ENCODE measurements at places on chromosomes 1 and 21. TPM values are rescaled to one million over a fixed set of nuclear protein-coding genes. Genes with fewer than 3 reads are reported as not detected.

GRCh38 chr1:164794356-164794755, 235.4 kb downstream of the PBX1 start:
- ATAC-seq, result peak; percentile 95
- no peak overlapping the region for H3K4me3 ChIP-seq
- H3K4me1 ChIP-seq, result peaks cover 8% of the 10 kb centered on the region
- peak overlapping the region; percentile 84 for H3K27ac ChIP-seq
- H3K36me3 ChIP-seq, result peaks cover 12% of the 10 kb centered on the region
- no peaks in the 10 kb centered on the region for H3K27me3 ChIP-seq

Gene KRTAP12-1
- not detected for total RNA-seq

- H3K4me1 ChIP-seq, result no peaks in the 10 kb centered on the region
- no peaks in the 10 kb centered on the region for H3K36me3 ChIP-seq
- H3K27ac ChIP-seq, result no peak overlapping the region
- no peak for ATAC-seq
- no peaks in the 10 kb centered on the region for H3K27me3 ChIP-seq
These were observed 159.0 kb downstream of the PTBP2 start for GRCh38 chr1:96880626-96881025.

- H3K4me1 ChIP-seq, result no peaks in the 10 kb centered on the region
- no peak overlapping the region for H3K27ac ChIP-seq
- no peaks in the 10 kb centered on the region for H3K36me3 ChIP-seq
- ATAC-seq, result no peak
- peaks cover 36% of the 10 kb centered on the region for H3K27me3 ChIP-seq
- H3K4me3 ChIP-seq, result no peak overlapping the region
These were observed 269.7 kb upstream of the CSF3R start for GRCh38 chr1:36752431-36752830.

DNA sequence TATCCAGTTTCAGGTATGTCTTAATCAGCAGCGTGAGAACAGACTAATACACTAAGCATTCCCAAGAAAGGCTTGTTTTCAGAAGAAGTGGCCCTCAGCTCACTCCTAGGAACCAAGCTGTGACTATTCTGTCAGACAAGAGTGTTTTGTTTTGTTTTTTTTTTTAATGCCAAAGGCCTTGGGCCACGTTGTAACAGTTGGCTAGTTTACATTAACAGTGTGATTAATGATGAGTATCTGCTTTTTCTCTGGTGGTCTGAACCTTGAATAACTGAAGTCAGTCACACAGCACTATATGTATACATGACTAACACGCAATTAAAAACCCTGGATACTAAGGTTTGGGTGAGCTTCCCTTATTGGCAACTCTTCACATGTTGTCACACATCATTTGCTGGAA, 21.9 kb downstream of the DPYD start:
- no peaks in the 10 kb centered on the region for H3K27me3 ChIP-seq
- H3K4me3 ChIP-seq, result no peak overlapping the region
- H3K27ac ChIP-seq, result no peak overlapping the region
- no peak for ATAC-seq
- H3K36me3 ChIP-seq, result no peaks in the 10 kb centered on the region

Gene BARHL2
- total RNA-seq, result not detected

All from gastroesophageal sphincter (tissue), 4 donors.